Activated T-cell treated with anti-CD3 and anti-CD28 coated beads for 24 hours (primary cell): ENCODE measurements at places on chromosomes 6 and 20.

DNA sequence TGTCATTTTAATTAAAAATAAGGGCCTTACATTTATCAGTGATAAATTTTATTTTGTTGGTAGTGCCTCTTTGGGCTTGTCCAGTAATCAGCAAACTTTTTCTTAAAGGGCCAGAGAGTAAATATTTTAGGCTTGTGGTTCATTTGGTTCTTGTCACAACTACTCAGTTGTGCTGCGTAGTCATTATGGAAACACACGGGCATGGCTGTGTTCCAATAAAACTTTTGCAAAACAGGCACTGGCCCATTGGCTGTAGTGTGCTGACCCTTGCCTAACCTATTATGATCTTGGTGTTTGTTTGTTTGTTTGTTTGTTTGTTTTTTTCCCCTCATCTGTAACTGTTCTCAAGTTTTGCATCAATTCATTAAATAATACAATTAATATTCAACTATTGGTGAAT is 19.4 kb downstream of the TBPL1 start:
- DNase-seq = no peak

GRCh38 chr6:89866024-89866678 is 28.1 kb upstream of the GJA10 start:
- no peak for DNase-seq

DNA sequence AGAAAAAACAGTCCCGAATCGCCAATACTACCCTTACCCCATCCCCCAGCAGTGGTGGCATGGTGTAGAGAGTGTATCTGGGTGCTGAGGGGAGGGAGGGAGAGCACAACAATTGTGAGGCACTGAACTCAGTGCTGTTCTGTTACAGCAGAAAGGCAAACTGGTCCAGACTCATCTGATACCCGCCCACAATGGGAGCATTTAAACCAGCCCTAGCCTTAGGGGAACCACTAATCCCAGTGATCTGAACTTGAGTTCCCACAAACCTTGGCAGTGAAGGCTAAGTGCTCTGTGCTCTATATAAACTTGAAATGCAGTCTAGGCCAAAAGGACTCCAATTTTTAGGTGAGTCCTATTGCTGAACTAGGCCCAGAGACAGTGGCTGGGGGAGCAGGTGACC is 666.4 kb upstream of the PTCHD4 start:
- DNase-seq = no peak

DNA sequence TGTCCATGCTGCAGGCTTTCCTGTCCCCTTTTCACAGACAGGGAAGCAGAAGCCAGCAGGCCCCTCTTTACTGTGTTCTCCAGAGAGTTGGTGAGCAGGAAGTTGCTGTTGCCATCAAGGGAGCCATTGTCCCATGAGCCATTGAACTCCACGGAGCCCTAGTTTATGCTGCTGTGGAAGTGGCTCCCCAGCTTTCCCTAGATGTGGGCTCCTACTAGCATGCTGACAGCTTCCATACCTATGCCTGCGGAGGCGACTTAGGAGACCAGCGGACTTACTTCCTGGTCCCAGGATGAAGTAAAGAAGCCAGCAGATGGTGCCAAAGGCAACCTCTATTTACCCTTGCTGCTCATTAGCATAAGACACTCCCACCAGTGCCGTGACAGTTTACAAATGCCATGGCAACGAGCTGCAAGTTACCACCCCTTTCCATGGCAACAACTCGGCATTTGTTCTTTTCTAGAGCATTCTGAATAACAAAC is 30.8 kb upstream of the FKBP1A start:
- no peak for DNase-seq

GRCh38 chr6:105791179-105791578 is 295.0 kb upstream of the PRDM1 start:
- DNase-seq = no peak

GRCh38 chr6:138115201-138115600 is 8.0 kb upstream of the PERP start:
- no peak for DNase-seq

GRCh38 chr6:133919362-133919761 is 30.4 kb downstream of the TCF21 start:
- DNase-seq = no peak

GRCh38 chr6:165725201-165725600 is 62.2 kb upstream of the PDE10A start:
- DNase-seq = no peak

DNA sequence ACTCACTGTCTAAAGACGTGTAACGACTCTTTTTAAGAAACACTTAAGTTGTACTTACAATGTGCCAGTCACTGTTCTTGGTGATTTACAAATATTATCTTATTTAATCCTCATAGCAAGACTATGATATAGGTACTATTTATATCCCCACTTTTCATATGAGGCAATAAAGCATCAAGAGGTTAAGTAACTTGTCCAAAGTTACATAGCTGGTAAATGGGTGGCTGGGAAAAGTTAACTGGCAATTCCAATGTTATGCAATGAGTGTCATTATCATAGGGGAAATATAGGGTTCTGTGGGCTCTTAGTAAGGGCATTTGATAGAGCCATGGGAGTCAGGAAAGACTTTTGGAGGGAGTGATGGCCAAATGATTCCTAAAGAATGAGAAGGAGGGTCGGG is 21.4 kb upstream of the RIPOR2 start:
- DNase-seq = no peak

GRCh38 chr6:150668900-150669302 is 69.2 kb downstream of the PLEKHG1 start:
- no peak for DNase-seq

- DNase-seq = no peak
Measured at GRCh38 chr6:45522486-45522885, 144.8 kb upstream of the SUPT3H start.

DNA sequence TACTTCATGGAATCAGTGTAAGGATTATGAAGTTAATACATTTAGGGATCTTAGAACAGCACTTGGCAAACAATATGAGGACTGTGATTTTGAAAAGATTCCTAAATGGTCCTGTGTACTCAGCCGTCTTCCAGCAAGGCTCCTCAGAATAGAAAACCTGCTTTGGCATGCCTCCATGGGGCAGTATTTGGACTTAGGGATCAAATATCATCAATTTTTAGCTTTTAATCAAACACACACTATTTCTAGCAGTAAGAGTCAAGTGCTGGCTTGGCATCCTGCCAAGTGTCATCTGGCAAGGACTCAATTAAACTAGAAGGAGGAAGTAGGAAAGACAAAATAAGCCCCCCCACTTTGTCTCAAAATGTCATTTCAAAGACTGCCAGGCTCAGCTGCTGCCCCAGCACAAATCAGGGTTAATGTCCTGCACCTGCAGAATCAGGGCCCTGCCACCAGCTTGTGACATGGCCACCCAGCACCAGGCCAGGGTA is 40.8 kb downstream of the IYD start:
- DNase-seq = no peak

DNA sequence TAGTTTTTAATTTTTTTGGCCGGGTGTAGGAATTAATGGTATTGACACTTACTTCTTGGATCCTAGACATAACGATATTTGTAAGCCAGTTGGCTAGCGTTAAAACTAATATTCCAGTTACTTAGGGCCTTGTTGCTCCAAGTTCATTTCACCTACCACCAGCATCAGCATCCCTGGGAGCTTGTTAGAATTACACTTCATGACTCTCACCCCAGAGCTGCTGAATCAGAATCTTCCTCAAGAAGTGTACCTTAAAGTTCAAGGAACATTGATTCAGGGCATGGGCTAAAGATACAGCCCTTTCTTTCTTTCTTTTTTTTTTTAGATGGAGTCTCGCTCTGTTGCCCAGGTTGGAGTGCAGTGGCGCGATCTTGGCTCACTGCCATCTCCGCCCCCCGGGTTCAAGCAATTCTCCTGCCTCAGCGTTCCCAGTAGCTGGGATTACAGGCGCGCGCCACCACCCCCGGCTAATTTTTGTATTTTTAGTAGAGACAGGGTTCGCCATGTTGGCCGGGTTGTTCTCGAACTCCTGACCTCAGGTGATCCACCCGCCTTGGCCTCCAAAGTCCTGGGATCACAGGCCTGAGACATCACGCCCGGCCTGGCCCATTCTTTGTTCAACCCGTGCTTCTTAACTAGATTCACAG is 1.1 kb downstream of the SLX4IP start:
- no peak for DNase-seq

- no peak for DNase-seq
Measured at GRCh38 chr6:39068391-39068790, 19.8 kb downstream of the GLP1R start.

GRCh38 chr6:152727507-152727906 is 23.1 kb upstream of the VIP start:
- DNase-seq = no peak

- no peak for DNase-seq
Measured at GRCh38 chr6:159981071-159981402, 12.2 kb downstream of the IGF2R start.

DNA sequence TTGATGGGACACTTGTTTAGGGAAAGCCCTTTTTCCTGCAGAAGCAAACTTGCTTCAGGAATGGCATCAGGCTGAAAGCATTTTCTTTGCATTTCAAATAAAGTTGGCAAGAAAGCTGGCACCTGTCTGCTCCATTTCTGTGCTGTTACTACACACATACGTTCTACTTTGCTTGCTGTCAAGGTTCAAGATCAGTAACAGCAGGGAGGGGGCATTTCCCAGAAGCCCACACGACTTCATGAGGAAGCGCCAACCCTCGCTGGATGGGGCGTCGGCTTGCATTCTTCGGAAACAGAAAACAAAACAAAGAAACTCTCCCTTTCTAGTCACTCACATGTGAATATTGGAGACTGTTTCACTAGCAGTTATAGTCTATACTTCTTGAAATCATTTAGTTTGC is 46.4 kb downstream of the AKAP12 start:
- no peak for DNase-seq

DNA sequence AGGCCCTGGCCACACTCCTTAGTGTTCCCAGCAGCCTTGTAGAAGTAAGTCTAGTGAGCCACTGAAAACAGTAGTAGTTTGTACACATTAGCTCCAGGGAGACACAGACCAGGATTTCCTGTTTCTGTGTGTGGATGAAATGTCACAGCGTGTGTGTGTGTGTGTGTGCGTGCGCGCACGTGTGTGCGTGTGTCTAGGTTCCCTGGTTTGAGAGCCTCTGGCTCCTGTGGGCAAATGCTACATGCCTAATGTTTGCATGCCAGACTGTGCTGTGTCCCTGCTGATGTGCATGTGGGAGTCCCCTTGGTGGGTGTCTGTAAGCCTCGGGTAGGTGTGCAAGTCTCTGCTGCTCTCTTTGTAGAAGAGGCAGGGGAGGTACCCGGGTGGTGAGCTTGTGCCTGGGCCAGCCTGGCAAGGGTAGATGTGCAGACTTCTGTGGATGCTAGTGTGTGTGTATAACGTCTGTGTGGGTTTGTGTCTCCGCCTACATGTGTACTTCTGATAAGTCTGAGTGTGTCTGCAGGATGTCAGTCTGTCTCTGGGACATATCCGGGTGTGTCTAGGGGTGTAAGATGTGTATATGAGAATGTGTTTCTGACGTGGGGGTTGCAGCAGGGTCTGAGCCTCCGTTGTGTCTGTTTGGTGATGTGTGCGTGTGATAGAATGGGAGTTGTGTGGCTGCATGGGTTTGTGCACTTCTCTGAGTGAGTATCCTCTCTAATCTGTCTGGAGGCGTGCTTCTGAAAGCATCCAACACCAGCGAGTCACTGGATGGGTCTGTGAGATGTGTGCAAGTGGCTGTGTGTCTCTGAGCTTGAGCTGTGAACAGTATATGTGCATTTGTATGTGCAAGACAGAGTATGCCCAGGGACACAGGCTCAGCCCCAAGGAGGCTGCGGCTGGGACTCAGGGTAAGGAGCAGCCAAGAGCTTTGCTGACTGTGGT is 19.0 kb upstream of the TLDC2 start:
- DNase-seq = peak; percentile 8

DNA sequence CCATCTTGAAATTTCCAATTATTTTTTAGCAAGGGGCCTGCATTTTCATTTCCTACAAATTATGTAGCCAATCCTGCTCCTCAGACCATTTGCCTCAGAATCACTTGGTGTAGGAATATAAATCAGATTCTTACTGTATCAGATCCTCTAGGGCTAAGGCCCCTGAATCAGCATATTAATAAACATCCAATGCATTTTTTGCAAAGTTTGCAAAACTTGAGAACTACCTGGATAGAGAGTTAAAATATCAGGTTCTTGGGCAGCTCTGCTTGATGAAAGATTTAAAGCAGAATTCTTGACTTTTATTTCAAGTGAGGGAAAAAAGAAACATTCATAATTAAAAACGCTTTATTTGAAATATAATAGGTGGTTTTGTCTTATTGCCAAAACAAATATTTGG is 82.2 kb upstream of the MAN1A1 start:
- DNase-seq = no peak

GRCh38 chr6:36102853-36103252 is 27.5 kb upstream of the MAPK13 start:
- DNase-seq = no peak

GRCh38 chr6:117613920-117614560 is 11.7 kb upstream of the GOPC start:
- DNase-seq = no peak

GRCh38 chr6:153096792-153097191 is 34.3 kb downstream of the RGS17 start:
- DNase-seq = no peak

GRCh38 chr6:83431545-83432155 is 799 bp upstream of the ME1 start:
- DNase-seq = no peak

DNA sequence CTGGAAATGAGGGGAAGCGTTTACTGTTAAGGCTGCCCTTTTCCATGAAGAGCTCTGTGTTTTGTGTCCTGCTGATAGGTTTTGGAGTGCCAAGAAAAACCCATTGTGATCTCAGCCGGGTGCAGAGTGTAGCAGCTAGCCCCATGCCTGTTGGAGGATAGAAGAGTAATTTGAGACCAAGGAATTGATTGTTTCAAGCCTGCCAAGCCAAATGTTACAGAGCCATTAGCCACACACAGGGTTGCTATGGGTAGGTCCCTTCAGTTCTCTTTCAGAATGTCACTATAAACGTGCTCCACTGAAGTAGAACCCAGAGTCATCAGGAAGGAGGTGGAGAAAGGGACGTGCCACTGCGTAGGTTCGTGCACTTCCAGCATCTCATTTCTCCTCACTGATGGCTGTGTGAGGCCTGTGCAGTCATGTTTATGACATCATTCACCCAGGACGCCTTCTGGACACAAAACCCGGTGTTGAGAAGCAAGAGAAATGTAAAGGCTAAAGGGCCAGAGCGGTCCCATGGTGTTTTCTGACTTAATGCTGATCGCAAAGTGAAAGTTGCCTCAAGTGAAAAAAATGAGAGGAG is 6.6 kb downstream of the GMPR start:
- no peak for DNase-seq
